Activated CD4-positive, alpha-beta T cell treated with anti-CD3 and anti-CD28 coated beads, Interleukin-2, amount 50 U/mL, for 48 hours (primary cell): ENCODE measurements at places on chromosomes 5 and 9.

DNA sequence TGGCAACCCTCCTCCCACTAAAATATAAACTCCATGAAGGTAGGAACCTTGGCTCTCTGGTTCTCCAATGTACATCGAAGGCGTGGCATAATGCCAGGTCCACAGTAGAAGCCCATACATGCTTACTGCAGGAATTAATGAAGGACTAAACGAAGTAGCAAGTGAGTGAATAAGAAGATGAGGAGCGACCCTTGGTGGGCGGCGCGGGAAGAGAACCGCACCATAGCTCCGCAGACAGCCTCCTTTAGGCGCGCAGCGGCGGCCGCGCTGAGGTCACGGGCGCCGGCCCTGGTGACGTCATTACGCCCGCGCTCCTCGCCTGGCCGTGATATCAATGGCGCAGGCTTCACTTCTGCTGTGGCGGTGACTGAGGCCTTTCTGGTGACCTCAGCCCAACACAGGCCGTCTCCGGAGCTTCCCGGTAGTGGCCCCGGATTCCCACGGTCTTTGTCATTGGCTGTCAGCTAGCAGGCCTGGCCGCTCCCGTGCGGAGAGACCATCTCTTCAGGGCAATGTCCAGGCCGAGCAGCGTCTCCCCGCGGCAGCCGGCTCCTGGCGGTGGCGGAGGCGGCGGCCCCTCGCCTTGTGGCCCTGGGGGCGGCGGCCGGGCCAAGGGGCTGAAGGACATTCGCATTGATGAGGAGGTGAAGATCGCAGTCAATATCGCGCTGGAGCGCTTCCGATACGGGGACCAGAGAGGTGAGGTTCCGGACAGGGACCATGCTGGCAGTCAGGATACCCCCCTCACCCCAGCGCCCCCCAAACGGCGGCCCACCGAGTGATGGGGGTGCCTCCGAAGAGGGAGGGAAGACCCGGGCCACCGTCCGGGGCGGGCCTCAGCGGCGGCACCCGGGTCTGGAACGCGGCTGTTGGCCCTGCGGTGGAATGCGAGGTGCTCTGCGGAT, at the start of gene YTHDC2:
Gene YTHDC2, plus strand, starts transcription at position 311 of the 905 bp plus-strand sequence. Its CDS starts 202 bp downstream, at position 513.
- peak; percentile 90 for DNase-seq

DNA sequence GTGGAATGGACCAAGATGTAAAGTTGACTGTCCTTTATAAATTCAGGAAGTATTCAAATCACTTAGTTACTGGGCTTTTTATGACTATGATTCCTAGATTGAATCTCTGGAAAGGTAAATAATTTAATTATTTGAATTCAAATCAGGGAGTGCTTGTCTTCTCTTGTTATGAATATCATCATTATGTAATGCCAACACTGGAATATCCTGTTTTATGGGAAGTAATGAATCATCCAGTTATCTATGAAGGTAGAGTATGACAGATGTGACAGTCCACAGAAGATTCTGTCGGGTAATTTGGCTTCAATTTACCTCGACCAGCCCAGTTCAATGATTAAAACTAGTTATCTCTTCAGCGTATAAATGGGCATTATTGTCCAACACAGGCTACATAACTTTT, 141.0 kb upstream of the NUDT12 start:
- no peak for DNase-seq

DNA sequence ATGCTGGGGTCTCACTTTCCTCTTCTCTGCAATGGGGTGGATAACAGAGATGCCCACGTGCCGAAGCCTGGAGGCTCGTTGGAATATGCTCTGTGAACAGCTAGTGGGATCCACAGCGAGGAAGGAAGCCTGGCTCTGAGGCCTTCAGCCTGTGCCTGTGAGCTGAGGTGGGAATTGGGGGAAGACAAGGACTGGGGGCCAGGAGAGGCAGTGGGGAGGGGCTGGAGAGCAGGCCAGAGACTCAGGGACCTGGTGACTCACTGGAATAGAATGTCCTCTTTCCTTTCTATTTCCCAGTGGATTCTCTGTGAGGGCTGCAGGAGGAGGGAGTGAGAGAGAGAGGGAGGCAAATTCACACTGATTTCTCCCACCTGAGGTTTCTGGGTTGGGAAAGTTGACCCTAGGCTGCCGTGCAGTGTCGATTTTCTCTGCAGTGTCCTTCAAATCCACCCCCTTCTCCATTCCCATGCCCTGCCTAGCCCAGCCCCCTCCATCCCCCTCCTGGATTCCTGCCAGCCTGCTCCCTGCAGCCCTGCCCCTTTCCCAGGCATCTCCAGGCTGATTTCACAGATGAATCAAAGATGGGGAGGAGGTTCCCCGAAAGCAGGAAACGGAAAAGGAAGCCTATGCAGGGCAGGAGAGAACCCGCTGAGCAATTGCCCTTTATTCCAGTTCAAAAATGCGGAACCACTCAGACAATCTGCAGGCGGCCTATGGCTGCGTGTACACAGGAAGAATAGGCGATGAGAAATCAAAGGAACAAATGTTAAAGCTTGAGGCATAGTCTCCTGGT, 1.4 kb upstream of the SPAAR start:
- DNase-seq, result no peak

DNA sequence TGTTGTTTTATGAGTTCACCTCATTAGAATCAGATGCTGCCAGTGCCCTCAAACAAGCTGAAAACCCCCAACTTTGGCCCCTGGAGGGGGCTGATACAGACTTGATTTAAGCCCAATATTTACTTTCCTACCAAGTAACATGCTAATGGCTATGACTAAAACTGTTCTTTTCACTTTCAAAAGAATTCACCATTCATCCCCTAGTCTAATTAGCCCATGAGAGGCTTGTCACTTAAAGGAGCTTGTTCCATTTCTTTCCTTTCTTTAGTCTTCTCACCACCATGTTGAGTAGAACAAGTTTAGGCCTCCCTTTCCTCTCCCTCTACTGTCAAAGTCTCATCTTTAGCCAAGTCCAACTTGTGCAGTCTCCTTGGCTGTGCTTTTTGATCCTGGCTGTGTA, 50.4 kb downstream of the EPB41L4B start:
- no peak for DNase-seq
